Right forelimb (tissue), 1 donor: ENCODE measurements at places on chromosomes 5 and 9.

GRCh38 chr5:37767251-37767650 lies 72.6 kb downstream of the GDNF start:
- DNase-seq: no peak

GRCh38 chr5:40614466-40614865 lies 65.2 kb upstream of the PTGER4 start:
- no peak for DNase-seq

DNA sequence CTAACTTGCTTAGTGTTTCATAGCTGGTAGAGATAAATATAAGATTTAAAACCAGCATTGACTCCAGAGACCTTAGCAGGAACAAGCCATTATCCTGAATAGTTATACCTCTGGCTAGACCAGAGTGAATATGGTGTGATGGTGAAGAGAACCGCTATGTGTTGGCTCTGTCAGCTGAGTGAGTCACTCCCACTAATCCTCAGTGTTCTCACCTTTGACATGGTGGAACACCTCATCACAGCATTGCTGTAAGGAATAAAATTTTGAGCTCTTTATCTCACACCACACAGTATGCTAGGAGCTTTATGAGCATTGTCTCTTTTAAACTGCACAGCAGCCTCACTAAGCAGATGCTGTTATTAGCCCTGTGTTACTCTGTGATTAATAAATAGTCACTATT lies 90.7 kb upstream of the DHFR start:
- no peak for DNase-seq

DNA sequence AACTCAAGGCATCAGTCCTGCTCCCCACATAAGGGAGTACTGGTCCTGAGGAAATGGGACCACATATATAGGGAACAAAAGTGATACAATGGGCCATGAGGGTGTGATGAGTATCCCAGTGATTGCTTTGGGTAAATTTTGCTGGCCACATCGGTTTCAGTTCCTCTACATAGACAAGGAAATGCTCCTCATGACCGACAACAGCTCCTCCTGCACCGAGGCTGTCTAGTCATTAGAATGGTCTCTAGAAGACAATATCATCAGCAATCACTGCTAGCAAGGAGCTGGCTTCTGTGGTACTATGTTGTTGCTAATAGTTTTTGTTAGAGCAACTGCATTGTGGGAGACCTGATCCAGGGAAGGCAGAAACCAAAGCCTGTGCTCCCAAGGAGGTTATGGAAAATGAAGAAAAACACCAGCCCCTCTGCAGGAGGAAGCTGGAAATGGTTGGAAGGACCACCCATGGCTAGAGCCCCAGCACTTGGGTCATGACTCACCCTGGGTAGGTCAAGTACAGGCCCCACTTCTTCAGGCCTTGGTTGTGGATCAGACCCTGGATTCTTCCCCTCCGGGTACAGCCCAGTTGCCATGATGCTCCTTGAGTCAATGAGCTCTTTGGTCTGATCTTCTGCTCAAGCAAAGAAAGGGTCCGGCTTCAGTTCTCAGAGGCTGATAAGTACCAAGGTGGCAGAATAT lies 3.4 kb upstream of the CTSL start:
- no peak for DNase-seq

DNA sequence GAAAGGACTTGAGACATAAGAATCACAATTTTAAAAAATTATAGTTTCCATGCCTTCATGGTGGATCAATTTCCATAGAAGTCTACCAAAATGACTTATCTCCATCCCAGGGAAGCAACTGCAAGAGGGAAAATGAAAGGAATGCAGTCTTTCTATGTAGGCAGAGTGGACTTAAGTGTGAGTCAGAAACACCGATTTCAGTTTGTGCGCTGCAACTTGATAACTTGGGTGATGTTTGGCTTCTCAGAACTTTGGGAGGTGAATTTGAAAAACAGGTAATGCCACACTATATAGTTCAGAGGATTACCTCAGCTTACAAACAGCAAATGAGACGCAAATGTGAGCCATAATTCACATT lies 708 bp upstream of the CSNK1G3 start:
- no peak for DNase-seq

GRCh38 chr5:81359108-81359507 lies 34.8 kb downstream of the ACOT12 start:
- no peak for DNase-seq

DNA sequence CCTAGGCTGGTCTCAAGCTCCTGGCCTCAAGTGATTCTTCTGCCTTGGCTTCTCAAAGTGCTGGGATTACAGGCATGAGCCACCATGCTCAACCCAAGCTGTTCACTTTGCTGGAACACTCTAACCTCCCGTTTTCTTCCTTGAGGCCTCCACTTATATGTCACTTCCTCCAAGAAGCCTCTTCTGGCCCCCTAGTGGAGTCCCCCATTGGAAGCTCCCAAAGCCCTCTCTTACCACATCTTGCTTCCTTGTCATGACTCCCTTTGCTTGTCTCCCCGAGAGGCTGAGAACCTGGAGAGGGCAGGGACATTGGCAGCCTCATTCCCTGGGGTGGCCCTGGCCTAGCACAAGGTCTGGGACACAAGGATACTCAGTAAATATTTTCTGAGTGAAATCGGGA lies 80.8 kb downstream of the PDE6A start:
- DNase-seq: no peak

DNA sequence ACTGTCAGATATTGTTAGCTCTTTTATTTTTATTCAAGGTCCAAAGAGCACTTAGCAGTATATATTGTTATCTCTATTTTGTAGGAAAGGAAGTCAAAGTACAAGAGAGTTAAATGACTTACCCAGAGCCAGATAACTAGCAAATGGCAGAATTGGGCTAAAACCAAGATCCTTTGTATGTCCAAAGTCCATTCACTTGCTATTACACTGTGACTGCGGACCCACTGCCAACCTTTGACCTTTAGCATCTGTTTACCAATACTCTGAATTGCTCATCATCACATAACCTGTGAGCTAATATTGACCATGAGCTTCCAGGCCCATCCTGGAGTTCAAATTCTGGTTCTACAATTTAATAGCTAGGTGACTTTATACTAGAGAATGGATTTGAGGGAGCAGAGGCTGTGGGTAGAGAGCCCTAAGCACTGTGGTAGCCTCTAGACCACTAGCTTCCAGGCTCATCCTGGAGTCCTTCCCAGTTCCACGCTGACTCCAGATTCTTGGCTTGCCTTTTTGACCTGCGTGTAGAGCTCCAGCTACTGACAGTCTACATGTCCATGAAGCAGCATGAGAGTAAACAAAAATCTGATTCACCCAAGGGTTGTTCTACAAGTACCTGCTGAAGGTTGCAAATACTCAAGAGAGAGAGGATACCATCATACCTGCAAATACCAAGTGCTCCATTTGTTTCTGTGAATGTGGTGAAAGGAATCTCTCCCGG lies 424.0 kb downstream of the SH3GL2 start:
- DNase-seq: no peak

DNA sequence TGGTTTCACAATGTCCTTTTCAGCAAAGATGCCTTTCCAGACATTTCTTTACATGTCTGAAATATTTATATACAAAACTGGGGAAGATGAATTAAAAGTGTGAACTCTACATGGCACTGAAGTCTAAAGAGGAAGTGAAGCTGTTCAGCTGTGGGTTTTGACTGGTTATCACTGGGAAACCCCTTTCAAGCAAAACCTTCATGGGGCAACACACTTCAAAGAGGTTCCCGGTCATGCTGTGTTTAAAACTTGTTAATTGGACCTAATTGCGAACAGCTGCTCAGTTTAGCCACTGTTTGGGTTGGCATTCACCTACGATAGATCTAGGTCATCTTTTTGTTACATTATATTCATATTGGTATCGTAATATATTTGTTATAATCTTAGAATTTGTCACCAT lies 20.0 kb upstream of the GDNF start:
- no peak for DNase-seq

DNA sequence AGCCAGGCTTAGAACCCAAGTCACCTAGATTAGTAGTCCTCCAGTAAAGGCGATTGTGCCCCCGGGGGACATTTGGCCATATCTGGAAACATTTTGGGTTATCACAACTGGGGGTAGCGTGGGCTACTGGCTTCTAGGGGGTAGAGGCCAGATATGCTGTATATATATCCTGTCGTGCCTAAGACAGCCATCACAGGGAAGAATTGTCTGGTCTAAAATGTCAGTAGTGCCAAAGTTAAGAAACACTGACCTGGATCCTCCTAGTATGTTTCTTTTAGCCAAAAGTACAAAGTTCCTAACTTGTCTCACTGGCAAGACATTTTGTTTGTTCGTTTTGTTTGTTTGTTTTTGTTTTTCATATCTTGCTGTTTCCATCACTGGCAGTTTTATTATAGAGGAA lies 13.8 kb downstream of the RABEPK start:
- no peak for DNase-seq

DNA sequence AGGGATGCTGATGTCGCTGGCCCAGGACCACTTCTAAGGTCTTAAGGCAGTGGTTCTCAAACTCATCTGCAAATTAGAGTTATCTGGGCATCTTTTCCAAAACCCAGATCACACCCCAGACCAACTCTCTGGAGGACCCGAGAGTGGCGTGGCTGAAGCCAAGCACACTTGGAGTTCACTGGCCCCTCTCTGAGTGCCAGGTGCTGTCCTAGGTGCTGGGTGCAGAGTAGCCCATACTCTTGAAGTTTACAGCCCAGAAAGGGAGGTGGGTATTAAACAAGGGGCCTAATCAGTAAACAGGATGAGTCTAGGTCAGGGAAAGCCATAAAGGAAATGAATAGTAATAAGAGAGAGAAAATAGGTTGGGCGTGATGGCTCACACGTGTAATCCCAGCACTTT lies 17.6 kb downstream of the CAMK2A start:
- DNase-seq: no peak

DNA sequence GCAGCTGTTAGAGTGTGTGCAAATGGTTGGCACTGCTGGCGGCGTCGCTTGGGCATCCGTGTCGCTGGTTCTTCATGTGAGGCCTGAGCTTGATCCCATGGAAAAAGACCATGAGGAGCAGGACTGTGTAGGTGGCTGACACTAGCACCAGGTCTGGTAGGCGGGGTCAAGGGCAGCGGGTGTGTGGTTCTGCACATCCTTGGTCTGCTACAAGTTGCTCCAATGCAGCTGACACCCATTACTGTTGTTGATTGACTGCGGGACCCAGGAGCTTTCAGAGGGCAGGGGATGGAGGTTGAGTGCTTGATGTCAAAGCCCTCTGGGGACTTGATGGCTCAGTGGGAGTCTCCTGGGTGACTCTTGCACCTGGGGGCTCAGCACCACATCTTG lies 29.0 kb upstream of the PITX1 start:
- no peak for DNase-seq

DNA sequence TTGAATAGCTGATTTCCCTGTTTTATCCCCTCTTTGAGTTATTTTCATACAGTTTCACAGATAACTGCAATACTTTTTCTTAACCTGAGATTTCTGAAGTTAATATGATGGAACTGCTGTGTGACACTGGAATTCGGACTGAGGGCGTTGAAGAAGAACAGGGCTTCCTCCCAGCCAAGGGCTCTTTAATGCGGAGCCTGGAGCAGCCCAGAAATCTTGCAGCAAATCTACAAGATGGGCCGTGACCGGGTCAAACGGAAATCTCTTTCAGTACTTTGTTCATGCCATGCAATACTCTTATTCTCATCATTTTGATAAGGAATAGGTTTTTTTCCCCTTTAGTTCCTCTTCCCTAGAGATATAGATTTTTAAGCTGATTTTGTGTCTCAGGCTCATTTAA lies 236.8 kb upstream of the IRX4 start:
- DNase-seq: no peak

- DNase-seq: peak; percentile 53
Measured at GRCh38 chr5:132464156-132464939, 26.2 kb downstream of the IRF1 start.

DNA sequence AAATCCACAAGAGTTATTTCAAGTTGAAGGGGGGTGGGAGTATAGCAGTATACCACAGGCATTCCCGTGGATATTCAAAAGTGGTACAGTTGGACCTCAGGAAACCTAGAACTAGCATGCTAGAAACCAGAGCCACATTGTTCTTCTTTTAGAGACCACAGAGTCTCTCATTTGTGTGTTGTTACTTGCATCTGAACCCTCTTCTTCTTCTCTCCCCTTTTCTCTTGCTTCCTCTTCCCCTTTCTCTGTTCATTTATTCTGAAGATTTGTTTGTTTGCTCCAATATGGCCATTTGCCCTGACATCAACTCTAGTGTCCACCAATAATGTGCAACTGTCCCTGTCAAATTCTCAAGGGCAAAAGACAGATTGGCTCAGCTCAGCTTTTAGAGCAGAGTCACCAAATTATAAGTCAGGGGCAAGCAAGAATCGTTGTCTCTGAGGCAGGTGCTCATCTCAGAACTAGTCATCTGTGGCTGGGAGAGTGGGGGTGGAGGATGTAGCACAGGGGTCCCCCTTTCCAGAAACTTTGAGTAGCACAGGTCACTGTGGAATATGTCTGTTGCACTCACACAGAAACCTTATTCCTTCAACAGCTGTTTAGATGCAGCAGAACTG lies 321.1 kb downstream of the ARRDC3 start:
- DNase-seq: no peak

DNA sequence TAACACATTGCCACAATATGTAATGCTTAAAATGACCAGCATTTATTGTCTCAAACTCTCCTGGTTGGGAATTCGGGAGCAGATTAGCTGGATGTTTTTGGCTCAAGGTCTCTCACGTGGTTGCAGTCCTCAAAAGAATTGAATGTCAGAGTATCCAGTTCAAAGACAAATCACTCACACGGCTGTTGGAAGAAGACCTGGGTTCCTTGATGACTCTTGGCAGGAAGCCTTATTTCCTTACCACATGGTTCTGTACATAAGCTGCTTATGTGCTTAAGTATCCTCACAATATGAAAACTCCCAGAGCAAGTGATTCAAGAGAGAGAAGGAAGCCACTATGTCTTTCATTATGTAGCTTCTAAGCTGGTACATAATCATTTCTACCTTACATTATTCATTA lies 230.3 kb upstream of the PTPRD start:
- DNase-seq: no peak

DNA sequence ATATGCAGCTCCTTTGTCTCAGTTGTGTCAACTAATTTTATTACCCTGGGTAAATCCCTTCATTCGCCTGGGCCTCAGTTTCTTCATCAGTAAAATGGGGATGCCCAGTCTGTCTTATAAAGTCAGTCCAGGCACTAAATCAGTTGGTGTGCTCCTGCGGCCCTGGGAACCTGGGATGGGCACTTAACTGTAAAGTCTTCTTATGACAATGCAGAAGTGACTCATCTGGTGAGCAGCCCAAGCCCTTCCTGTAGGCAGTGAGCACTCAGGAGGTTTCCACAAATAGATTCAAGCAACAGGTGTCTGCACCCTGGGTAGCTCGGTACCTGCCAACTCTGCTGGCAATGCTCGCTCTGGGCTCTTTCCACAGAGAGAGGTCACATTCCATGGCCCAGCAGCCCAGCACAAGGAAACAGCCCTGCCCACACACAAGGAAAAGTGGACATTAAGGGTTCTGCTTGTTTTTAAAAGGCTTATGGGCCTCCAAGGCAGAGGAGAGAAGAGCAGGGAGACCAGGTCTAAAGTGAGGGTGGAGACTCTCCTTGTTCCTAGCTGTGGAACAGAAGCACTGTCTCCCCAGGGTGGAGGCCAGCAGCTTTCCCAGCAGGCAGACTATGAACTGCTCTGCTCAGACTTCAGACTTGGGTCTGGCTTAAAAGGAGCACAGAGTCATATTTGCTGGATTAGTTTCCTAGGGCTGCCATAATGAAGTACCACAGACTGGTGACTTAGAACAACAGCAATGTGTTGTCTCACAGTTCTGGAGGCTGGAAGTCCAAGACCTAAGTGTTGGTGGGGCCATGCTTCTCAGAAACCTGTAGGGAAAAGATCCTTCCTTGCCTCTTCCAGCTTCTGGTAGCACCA lies 89.7 kb upstream of the ADRA1B start:
- no peak for DNase-seq
